ENCODE measurements at places on chromosomes 7 and 10.

- peak; percentile 70 for DNase-seq
These were observed 55.8 kb upstream of the CDCA7L start for GRCh38 chr7:22001345-22002004.

- no peak for DNase-seq
These were observed 61.9 kb upstream of the MNX1 start for GRCh38 chr7:157072361-157072760.

- DNase-seq: no peak
These were observed 454.4 kb downstream of the HTR7 start for GRCh38 chr10:90403211-90404000.

DNA sequence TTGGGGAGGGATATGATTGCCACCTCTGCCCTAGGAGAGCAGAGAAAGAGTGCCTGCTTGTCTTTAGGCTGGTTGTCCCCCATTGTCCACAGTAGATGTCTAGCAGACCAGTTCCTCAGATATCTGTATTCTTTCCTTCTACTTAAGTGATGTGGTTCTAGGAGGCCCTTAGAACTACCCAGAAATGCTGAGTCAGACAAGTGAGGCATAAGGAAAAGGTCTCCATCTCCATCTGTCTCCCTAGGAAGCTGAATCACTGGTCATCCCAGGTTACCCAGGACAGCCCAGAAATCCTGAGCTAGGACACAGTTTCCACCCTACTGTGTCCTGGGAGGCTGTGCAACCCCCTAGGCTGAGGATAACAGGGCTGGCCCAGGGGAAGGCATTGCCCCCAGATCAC, 93.4 kb upstream of the INHBA start:
- DNase-seq: no peak

DNA sequence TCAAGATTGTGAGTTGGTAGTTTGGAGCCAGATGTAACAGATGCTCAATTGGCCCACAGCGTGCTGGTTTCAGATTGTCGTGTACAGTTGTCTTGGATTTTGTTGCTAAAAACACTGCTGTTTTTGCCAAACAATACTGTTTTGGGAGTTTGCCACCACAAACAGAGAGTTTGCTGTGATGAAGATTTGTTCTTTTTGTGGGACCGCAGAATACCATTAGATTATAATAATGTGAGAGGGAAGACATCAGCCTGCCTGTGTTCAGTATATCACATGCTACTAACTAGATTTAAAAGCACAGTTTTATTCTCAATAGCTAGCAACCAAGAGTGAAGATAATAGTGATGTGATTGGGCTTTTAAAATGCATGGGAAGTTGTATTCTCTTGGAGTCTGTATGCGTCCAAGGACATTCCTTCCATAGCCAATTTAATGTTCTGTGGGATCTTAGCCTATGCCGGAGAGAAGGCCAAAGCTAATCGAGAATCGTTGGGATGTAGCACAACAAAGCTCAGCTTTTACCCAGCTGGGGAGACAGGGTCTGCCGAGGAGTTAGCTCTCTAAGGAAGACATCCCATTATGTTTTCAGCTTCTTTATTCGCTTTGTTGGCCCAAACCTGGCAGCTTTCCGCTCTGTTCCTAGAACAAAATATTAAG, 18.7 kb upstream of the ITGA8 start:
- DNase-seq: no peak

GRCh38 chr10:47104151-47104605, 192.9 kb downstream of the PTPN20 start:
- no peak for DNase-seq

DNA sequence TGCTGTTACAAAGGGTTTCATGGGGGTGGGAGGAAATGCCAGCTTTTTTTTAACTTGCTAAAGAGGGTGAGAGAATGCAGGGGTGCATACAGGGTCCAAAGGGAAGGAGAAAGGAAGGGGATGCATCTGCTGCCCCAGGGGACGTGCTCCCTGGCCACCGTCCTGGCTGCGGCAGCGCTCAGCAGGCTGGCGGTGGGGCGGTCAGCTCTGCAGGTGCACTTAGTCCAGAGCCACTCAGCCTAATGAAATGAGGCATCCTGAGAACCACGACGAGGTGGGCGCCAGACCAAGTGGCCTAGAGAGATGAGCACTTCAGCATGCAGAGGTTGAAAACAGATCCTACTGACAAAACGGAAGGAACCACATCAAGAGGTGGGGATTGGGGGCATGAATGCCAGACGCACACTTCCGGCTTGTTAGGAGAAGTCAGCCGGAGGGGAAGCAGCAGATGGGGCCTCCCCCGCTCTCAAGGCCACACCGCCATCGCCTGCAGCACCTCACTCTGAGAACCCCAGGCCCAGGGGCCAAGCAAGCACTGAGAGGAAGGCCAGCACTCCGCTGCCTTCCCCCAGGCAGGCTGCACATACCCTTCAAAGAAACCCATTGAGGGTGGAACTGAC, 94.5 kb downstream of the MAD1L1 start:
- no peak for DNase-seq

- DNase-seq: no peak
These were observed 192.9 kb downstream of the TSPAN12 start for GRCh38 chr7:120665068-120665467.

GRCh38 chr7:47452715-47453092, 129.2 kb downstream of the TNS3 start:
- peak; percentile 15 for DNase-seq

GRCh38 chr10:3774814-3775695, 10.0 kb downstream of the KLF6 start:
- DNase-seq: no peak

GRCh38 chr10:79125092-79125491, 56.3 kb downstream of the ZMIZ1 start:
- DNase-seq: no peak

GRCh38 chr10:50325449-50326171, 74.3 kb upstream of the ASAH2 start:
- DNase-seq: no peak

DNA sequence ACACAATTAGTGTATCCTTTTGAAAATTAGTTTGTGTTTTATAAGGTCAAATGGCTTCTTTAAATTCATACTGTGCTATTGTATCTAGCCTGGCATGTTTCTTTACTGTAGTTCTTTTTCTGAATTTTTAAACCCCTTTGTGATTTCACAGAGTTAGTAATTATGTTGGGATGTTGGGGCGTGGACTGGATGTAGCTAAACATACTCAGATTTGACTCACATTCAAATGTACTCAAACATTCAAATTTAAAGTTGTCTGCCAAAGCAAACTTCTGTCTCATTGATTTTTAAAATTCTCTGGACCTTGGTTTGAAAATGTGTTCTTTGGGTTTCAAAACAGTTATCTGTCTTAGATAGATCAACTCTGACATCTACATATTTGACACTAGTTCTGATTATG, 7.2 kb upstream of the NRP1 start:
- no peak for DNase-seq

DNA sequence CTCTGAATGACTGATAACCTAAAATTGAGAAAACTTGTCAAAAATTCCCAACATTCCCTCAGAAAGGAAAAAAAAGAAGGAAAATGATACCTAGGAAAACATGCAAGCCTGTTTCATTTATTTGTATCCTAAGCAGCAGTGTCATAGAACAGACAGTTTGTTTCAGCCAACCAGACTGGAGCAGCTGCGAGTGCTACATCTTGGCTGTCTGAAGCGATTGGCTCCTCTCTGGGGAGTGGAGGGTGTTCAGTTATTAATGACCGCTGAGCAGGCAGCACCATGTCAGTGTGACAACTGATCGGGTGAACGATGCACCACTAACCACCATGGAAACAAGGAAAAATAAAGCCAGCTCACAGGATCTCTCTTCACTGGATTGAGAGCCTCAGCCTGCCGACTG, at the start of gene LRRN3:
Gene LRRN3 (plus strand): TSS at position 282 of the 400 bp plus-strand sequence. CDS start 31,646 bp downstream, outside the sequence.
- DNase-seq: peak; percentile 78

DNA sequence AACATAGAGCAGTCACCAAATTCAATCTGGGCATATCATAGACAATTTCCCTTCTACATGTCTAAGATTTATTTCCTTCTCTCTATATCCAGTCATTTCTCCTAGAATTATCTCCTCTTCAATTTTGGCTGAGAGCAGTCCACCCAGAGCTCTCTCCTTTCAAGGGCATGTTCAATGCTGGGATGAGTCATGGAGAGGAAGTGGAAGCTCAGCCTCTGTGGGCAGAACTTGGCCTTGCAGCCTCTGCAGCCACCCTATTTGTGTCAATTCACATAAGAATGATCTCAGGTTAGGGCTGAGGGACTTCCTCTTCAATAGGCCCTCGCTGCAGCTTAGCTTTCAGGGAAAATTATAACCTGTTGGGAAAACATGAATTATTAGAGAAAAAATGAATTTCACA, 560.8 kb downstream of the POM121L12 start:
- no peak for DNase-seq

DNA sequence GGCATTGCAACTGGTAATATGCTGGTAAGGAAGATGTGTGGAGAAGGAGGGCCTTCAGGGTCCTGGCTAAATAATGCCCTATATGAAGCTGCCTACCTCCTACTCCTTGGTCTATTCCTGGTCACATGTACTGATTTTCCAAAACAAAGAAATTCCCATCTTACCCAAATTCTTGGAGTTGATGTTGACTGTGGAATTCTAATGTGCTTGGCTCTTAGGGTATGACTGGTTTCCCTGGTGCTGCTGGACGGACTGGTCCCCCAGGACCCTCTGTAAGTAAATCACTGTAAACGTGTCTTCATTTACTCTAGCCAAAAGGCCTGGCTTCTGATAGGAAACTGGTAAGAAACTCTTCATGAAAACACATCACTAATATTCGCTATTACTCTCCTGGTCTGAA, 27.0 kb downstream of the COL1A2 start:
- no peak for DNase-seq
